ENCODE measurements at places on chromosomes 11 and 22.
A peak's percentile ranks its signal among the peaks of the same experiment; 100 is the strongest.

- no peak for DNase-seq
These were observed 67.3 kb downstream of the GAS2 start for GRCh38 chr11:22733475-22734248.

DNA sequence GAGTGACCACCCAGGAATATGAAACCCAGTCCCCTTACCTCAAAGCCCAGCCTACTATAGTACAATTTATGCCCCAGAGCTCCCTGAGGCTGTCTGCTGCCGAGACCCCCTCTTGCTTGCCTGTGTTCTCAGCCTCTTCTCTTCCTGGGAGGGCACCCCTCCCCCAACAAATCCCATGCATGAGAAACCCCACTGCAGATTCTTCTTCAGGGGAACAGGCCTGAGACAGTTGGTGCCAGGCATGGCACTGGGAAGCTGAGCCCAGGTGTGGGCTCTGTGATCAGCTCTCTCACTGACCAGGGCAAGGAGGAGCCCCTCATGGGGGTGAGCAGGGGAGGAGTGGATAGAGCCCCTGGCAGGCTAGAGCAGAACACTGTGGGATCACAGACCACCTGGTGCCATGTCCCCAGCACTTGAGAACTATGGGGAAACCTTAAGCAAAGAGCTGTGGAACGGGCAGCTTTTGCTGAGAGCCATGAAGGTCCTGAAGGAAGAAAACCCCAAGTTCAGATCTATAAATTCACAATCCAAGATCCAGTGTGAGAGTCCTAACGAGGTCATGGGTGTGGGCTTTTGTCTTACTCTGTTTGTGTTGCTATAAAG, 46.5 kb upstream of the TH start:
- no peak for DNase-seq

GRCh38 chr11:71418643-71419042, 29.6 kb downstream of the DHCR7 start:
- DNase-seq, result no peak

DNA sequence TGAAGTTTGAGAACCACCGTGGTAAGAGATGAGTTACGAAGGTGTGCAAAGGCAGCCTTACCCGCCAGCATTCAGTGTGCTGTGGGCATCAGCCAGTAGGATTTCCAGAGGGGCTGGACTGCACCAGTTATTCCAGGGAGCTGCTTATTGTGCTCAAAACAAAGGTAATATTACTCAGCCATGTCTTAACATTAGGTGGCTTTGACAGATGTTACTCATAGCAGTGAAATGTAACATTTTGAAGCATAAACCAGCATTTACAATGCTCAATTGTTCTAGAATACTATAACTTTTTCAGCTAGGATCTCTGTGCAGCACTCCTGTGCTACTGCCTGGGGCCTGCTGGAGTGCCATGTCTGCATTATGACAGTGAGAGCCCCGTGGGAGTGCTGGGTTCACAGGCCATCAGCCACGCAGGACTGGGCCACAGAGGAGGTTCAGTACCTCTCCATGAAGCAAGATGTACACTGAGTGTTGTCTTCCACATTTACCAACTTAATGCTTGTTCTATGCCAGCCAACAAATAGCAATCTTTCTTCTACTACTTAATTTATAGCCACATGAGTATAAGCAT, 238.1 kb downstream of the CADM1 start:
- DNase-seq, result no peak

DNA sequence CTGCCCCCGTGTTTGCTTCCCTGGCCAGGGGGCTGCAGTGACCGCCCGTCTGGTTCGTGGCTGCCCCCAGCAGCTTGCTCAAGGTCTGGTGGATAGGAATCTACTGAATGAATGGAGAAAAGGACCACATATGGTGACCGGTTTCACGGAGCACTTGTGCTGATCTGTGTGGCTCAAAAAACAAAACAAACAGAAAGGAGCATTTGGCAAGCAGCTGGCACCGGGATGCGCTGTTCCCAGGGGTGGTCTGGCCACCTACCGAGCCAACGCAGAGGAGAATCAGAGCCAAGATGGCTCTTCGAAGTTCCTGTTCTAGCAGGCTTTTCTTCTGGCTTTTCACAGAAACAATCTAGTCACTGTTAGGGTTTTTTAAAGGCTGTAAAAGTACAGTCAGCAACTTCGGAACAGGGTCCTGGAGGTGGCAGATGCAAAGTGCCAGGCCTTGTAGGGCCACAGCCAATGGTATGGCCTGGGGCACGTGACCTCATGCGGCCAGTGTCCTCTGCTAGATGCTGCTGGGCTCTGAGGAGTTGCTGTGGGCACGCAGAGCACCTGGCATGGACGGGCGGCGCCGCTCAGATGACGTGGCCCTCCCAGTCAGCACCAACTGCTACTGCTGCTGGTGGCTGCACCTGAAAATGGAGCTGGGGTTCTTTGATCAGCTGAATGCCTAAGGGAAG, 27.3 kb upstream of the PACSIN2 start:
- DNase-seq, result no peak

DNA sequence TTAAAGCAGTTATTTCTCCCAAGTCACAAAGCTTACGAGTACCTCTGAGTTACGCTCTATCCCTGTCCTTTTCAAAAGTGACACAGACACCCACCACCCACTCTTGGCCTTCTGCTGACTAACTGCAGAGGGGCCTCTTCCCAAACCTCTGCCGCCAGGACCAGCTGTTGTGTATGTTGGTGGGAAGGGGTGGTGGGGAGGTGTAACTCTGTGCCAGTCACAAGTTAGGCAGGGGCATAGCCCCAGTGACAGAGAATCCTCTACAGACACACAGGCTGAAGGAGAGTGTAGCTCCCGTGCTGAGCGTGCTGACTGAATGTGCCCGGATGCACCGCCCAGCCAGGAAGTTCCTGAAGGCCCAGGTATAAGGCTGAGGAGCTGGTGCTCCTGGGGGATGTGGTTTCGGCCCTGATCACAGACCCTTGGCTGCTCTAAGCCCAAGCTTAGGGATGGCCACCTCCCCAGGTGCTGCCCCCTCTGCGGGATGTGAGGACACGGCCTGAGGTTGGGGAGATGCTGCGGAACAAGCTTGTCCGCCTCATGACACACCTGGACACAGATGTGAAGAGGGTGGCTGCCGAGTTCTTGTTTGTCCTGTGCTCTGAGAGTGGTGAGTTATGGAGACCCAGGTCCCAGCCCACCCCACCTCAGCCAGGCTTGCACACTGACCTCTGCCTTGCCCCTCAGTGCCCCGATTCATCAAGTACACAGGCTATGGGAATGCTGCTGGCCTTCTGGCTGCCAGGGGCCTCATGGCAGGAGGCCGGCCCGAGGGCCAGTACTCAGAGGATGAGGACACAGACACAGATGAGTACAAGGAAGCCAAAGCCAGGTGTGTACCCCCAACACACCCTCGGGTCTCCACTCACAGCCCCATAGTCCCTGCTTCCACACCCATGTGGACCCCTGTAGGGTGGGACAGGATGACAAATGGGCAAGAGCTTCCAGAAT, 4.9 kb downstream of the RIC8A start:
- no peak for DNase-seq

DNA sequence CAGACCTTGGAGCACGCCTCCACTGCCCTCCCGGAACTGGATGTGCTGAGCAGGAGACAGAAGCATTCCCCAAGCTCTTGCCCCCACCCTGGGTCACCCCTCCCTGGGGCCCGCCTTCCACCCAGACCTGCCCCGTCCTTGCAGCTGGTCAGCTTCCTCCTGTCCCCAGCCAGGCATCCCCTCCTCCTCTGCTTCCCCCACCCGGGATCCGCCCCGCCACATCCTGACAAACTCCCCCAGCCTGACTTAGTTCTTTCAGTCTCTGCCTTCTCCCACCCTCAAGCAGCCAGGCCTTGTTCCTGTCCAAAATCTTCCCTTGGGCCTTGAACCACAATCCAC, 1.1 kb upstream of the PLXNB2 start:
- DNase-seq, result no peak

- DNase-seq, result peak; percentile 64
These were observed 45.7 kb downstream of the TRIOBP start for GRCh38 chr22:37742376-37743171.

DNA sequence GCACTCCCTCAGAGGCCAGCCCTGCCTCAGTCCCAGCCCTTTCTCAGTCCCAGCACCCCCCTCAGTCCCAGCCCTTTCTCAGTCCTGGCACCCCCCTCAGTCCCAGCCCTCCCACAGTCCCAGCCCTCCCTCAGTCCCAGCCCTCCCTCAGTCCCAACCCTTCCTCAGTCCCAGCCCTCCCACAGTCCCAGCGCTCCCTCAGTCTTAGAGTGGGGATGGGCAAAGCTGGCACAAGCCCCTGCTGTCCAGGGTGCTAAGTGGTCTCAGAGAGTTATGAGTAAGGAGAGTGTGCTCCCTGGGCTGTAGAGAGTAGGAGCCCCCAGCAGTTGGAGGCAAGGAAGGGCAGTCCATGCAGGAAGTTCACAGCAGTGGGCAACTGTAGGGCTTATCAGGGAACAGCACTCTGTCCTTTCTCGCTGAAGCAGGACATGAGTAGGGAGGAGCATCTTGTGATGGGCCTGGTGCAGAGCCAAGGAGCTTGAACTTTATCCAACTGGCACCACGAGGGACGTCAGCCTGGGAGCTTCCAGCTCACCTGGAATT, 51.4 kb upstream of the CRYBB3 start:
- no peak for DNase-seq

DNA sequence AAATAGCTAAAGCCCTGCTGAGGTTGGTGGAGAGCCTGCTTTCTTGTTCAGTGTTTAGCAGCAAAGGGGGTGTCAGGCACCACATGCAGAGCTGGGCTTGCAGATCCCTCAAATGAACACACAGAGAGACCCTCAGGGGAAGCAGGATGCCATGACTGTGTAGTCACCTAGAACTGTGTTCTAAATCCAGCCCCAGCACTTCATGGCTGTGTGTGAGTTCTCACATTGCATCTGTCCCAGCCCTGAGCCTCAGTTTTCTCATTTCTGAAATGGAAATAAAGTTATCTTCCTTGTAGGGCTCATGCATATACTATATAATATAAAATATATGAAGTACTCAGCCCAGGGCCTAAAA, 47.1 kb downstream of the CWC15 start:
- DNase-seq, result no peak

DNA sequence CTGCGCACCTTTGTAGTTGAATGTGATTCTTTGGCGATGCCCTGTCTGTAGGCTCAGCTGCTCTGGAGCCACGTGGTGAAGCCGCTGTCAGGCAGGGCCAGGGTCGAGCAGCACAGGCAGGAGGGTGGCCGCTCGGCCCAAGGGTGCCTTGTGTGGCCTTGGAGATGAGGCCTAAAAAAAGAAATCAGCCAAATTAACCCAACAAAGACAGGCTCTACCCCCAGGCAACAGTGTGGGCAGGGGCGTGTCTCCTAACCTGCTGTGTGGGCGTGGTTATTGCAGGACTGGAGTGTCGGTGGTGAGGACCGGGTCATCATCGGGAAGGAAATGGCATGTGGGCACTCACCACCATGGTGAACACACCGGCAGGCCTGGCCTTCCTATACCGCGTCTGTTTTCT, 34.3 kb downstream of the CTTN start:
- no peak for DNase-seq

- DNase-seq, result peak; percentile 79
These were observed 46.5 kb downstream of the FBLN1 start for GRCh38 chr22:45548991-45549761.

GRCh38 chr22:19596680-19597398, 72.6 kb upstream of the CLDN5 start:
- DNase-seq, result no peak

GRCh38 chr11:12577725-12578644, 96.2 kb upstream of the TEAD1 start:
- DNase-seq, result no peak

DNA sequence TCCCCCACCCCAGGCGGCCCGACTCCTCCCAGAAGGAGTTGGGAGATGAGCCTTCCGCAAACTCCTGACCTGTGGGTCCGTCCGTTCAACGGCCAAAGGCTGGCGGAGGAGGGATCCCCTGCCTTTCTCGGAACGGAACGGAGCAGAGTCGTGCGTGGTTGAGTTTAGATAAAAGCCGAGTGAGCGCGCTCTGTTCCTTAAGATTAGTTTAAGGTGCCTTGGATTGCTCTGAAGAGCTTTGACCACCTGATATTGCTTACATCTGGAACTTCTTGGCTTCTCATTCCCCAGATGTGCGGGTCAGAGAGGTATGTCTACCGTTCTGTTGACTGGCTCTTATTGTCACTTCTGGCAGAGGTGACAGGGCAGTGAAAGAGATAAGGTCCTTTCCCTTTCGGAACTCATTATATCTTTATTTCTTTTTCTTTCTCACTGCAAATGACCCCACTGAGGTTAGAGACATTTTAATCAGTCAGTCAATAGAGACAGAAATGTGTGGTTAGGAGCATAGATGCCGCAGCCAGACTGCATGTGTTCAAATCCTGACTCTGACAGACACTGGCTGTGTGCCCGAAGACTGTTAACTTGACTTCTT, at the start of gene TRIM6:
Gene TRIM6 (plus strand): TSS at position 31 of the 595 bp plus-strand sequence. CDS start 261 bp downstream, at position 292.
- DNase-seq, result no peak

DNA sequence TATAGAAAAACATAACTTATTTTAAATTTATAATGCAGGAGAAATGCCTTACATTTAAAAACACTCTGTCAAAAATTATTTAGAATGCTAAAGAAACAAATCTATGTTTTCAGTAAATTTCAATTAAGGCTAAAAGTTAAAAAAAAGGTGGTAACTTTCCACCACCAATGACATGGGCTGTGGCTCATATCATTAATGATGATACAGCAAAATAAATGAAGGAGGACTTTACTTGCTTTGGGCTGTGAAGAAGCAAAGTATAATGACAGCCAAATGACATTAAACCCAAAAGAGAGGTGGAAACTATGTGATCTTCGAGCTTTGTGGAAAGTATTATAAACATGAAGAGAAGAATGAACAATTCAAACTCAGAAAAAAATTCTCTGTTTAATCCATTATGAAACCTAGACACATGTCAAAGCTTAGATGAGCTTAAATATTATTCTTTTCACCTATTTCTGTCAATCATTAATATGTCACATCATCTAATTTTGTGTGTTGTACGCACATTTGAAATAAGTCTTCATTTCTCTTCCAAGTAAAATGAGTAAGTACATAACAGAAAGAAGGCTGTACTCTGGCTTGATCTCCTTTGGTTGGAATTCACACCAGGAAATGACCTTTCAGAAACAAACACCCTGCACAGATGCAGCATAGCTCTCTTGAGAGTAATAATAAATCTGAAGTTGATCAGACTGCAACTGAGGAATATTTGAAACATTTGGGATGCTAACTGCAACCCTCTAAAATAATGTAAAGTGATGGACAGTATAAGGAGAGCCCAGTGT, 265.8 kb downstream of the TTC28 start:
- DNase-seq, result no peak

- DNase-seq, result no peak
These were observed 96.9 kb downstream of the ATXN10 start for GRCh38 chr22:45768490-45768889.

Data from AG09319 (cell line).